ENCODE measurements at places on chromosomes 13 and 19.
A peak's percentile ranks its signal among the peaks of the same experiment; 100 is the strongest.

GRCh38 chr13:94950303-94950702 lies 238.0 kb upstream of the SOX21 start:
- DNase-seq = peak; percentile 6

DNA sequence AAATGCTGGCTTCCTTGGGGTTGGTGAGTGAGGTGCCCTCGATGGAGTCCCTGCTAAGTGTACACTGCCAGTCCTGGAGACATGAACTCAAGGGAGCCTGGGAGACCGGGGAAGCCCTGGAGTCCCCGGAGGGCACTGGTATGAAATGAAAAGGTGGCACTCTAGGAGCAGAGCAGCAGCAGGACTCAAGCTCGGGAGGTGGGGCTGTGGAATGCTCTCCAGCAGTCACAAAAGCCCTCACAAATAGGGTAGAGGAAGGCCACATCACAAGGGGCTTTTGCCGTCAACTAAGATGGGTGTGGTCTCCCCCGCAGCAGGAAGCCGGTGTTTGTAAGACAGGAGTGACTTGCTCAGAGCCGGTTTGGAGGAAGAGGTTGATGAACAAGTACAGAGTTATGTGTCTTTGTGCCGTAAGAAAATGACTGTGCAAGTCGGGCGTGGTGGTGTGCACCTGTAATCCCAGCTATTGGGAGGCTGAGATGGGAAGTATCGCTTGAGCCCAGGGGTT lies 19.3 kb downstream of the CCNE1 start:
- DNase-seq = no peak

- DNase-seq = no peak
Measured at GRCh38 chr19:56131651-56132050, 9.4 kb upstream of the ZNF444 start.

- DNase-seq = no peak
Measured at GRCh38 chr19:22332924-22333323, 46.7 kb downstream of the ZNF729 start.

DNA sequence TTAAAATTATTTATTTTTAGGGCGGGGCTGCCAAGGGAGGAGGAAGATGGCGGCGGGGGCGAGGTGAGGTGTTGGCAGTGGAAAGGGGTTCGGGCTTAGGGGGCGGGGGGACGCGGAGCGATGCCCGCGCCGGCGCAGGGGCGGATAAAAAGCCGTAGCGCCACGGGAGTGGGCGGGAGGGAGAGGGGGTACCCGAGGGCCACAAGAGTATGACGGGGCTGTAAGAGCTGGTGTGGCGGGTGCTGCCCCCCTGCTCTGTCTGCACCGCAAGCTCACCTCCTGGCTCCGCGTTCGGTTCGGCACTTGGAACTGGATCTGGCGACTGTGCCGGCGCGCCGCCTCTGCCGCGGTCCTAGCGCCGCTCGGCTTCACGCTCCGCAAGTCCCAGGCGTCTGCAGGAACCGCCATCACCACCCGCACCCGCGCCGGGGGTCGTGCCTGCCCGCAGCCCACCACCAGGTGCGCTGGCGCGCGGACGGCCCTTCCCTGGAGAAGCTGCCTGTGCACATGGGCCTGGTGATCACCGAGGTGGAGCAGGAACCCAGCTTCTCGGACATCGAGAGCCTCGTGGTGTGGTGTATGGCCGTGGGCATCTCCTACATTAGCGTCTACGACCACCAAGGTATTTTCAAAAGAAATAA lies 265.2 kb upstream of the SGCG start:
- peak; percentile 39 for DNase-seq

DNA sequence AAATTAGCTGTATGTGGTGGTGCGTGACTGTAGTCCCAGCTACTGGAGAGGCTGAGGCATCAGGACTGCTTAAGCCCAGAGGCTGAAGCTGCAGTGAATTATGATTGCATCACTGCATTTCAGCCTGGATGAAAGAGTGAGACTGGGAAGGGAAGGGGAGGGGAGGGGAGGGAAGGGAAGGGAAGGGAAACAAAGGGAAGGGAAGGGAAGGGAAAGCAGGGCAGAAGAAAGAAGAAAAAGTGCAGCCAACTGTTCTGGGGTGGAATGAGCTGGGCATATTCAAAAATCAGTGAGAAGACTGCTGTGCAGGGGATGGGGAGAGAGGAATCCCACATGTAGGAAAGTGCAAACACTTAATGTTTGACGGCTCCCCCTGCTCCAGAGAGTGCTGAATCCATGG lies 905.5 kb downstream of the UQCRFS1 start:
- DNase-seq = no peak
